ENCODE measurements at places on chromosomes 7 and 10.

- H3K4me1 ChIP-seq: no peaks in the 10 kb centered on the region
- H3K27ac ChIP-seq: no peak overlapping the region
- peaks cover 2% of the 10 kb centered on the region for H3K27me3 ChIP-seq
- no peaks in the 10 kb centered on the region for H3K36me3 ChIP-seq
- H3K4me3 ChIP-seq: no peak overlapping the region
- no peak for DNase-seq
Measured at GRCh38 chr7:91345449-91345848, 81.2 kb downstream of the FZD1 start.

GRCh38 chr7:151925446-151926335 is 30.6 kb upstream of the GALNTL5 start:
- H3K27ac ChIP-seq: peak overlapping the region; percentile 8
- no peaks in the 10 kb centered on the region for H3K36me3 ChIP-seq
- DNase-seq: peak; percentile 33
- peaks cover 9% of the 10 kb centered on the region for H3K4me1 ChIP-seq
- H3K4me3 ChIP-seq: no peak overlapping the region
- H3K27me3 ChIP-seq: peaks cover 7% of the 10 kb centered on the region

- H3K27me3 ChIP-seq: no peaks in the 10 kb centered on the region
- peaks cover 39% of the 10 kb centered on the region for H3K4me1 ChIP-seq
- peaks cover 12% of the 10 kb centered on the region for H3K36me3 ChIP-seq
- no peak for DNase-seq
- peak overlapping the region; percentile 92 for H3K4me3 ChIP-seq
Measured at GRCh38 chr10:114823077-114823463, 1.5 kb downstream of the FHIP2A start.

DNA sequence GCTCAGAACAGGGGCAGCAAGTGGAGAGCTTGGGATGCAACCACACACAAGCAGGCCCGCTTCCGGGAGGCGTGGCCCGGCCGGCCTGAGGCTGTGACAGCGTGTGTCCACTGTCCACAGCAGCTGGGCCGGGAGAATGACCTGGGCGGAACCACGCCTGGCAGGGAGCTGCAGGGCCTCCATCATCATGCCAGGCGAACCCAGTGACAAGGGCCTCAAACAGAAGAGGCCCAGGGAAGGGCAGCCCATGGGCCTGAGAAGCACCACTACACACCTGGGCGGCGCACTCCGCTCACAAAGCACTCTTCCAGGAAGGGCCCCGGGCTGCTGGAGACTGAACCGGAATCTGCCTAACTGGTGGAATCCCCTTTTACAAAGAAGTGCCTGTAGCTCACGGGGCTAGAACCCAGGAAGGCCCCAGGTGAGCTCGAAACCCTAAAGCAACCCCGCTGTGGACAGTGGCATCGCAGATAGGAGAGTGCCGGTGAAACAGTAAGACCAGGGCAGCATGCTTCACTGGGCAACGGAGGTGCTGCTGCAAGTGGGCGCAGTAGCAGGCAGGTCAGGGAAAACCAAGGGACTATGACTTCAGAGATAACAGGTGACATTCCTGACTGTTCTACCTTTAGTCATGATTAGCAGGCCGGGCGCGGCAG is 66.0 kb downstream of the MAD1L1 start:
- no peak overlapping the region for H3K27ac ChIP-seq
- H3K4me1 ChIP-seq: no peaks in the 10 kb centered on the region
- H3K36me3 ChIP-seq: peaks cover 2% of the 10 kb centered on the region
- H3K27me3 ChIP-seq: no peaks in the 10 kb centered on the region

GRCh38 chr10:52577047-52577446 is 195.5 kb downstream of the MBL2 start:
- DNase-seq: no peak
- H3K4me3 ChIP-seq: no peak overlapping the region
- H3K27me3 ChIP-seq: no peaks in the 10 kb centered on the region
- H3K4me1 ChIP-seq: no peaks in the 10 kb centered on the region

DNA sequence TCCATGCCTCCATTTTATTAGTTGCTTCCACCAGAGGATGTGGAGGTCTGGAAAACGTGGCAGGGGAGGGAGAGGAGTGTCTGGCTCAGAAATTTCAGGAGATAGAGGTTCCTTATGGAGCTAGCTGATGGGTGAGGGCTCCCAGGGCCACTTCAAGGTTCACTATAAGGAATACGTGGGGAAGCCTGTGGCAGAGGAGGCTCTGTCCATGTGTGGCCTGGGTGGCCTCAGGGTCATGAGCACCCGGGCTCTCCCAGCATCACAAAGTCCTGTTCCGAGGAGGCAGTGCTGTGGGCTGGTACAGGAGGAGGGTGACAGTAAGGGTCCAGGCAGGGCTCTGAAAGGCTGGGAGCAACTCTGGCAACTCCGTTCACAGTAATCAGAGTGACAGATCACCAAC is 24.6 kb downstream of the ARHGAP22 start:
- no peak overlapping the region for H3K27ac ChIP-seq
- H3K4me1 ChIP-seq: no peaks in the 10 kb centered on the region
- H3K27me3 ChIP-seq: peaks cover 4% of the 10 kb centered on the region
- no peaks in the 10 kb centered on the region for H3K36me3 ChIP-seq
- no peak overlapping the region for H3K4me3 ChIP-seq
- no peak for DNase-seq

GRCh38 chr10:57818522-57818921 is 449.2 kb downstream of the IPMK start:
- H3K4me3 ChIP-seq: no peak overlapping the region
- H3K4me1 ChIP-seq: no peaks in the 10 kb centered on the region
- no peak overlapping the region for H3K27ac ChIP-seq
- no peak for DNase-seq
- no peaks in the 10 kb centered on the region for H3K36me3 ChIP-seq

- peaks cover 4% of the 10 kb centered on the region for H3K36me3 ChIP-seq
- peaks cover 42% of the 10 kb centered on the region for H3K4me1 ChIP-seq
- H3K27ac ChIP-seq: peak overlapping the region; percentile 82
- H3K27me3 ChIP-seq: peaks cover 28% of the 10 kb centered on the region
Measured at GRCh38 chr10:49184642-49185111, 3.5 kb downstream of the TMEM273 start.

All from activated CD8-positive, alpha-beta T cell treated with anti-CD3 and anti-CD28 coated beads for 36 hours (primary cell).